ENCODE measurements at places on chromosomes 3 and 15. TPM values are rescaled to one million over a fixed set of nuclear protein-coding genes. Genes with fewer than 3 reads are reported as not detected.

MNS1 gene
- total RNA-seq, result 0.28 TPM

MITF gene
- total RNA-seq, result 1.3 TPM

PCOLCE2 gene
- 13.6 TPM for total RNA-seq

STRA6 gene
- not detected for total RNA-seq

UBL7 gene
- total RNA-seq, result 23.1 TPM
